Activated CD4-positive, alpha-beta T cell treated with anti-CD3 and anti-CD28 coated beads, Interleukin-2, amount 10 ng/mL, durations not matched to agents 7 days and 5 days (primary cell): ENCODE measurements at places on chromosomes 13 and 19. TPM values are rescaled to one million over a fixed set of nuclear protein-coding genes. Genes with fewer than 3 reads are reported as not detected.

Gene AKT1S1
- 18.9 TPM for total RNA-seq

Gene LRRC4B
- total RNA-seq: not detected

Gene SELENOV
- total RNA-seq: not detected

Gene ASF1B
- total RNA-seq: 119 TPM

Gene RTBDN
- total RNA-seq: not detected

Gene ZNF610
- 2.1 TPM for total RNA-seq

Gene ARHGEF18
- 88.2 TPM for total RNA-seq

Gene TMEM190
- not detected for total RNA-seq

Gene COX6B2
- not detected for total RNA-seq

Gene CDX2
- total RNA-seq: not detected

Gene ZBTB45
- 17.9 TPM for total RNA-seq

Gene FAAP24
- 8.3 TPM for total RNA-seq

Gene OR10H3
- not detected for total RNA-seq

Gene PDX1
- not detected for total RNA-seq

Gene CLDND2
- 3.1 TPM for total RNA-seq

Gene DOCK6
- total RNA-seq: not detected

Gene NUDT19
- 15.6 TPM for total RNA-seq

Gene TNNI3
- total RNA-seq: not detected

Gene HCN2
- 3.2 TPM for total RNA-seq
